ENCODE measurements at places on chromosomes 16 and 17.

DNA sequence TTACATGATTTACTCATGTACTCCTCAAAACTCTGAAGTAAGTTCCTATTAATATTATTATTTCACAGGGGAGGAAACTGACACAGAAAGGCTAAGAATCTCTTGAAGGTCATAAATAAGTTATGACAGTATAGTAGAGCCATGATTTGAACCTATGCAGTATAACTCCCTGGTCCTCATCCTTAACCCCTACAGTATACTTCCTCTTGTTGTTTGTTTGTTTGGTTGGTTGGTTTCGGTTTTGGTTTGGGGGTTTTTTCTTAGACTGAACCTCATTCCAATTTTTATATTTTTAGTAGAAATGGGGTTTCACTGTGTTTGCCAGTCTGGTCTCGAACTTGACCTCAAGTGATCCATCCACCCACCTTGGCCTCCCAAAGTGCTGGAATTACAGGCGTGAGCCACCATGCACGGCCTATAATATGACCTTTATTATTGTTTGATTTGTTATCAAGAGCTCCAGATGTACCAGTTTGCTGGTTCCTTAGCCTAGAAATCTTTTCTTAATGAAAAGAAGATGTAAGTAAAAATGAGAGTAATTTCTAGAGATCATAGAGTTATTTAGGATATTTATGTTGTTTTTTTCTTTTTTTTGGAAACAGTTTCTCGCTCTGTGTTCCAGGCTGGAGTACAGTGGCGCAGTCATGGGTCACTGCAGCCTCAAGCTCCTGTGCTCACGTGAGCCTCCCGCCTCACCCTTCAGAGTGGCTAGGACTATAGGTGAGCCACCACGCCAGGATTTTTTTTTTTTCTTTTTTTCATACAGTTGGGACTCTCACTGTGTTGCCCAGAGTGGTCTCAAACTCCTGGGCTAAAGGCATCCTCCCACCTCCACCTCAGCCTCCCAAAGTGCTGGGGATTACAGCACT, 4.8 kb downstream of the PRR11 start:
- no peak for DNase-seq

DNA sequence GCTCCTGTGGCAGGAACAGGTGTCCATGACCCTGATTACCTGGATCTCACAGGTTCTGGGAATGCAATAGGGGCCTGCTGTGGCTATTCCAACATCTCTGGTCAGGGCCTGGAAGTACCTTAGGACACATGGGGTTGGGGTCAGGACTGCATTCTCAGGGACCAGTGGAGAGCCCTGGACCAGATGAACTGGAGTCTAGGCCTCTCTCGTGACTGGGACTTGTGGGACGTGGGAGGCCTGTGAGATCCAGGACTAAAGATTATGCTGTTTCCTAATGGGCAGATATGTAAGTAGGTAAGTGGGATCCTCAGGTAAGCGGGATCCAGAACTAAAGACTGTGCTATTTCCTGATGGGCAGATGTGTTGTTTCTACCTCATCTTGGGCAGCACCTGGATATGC, 16.2 kb upstream of the CD300A start:
- no peak for DNase-seq

DNA sequence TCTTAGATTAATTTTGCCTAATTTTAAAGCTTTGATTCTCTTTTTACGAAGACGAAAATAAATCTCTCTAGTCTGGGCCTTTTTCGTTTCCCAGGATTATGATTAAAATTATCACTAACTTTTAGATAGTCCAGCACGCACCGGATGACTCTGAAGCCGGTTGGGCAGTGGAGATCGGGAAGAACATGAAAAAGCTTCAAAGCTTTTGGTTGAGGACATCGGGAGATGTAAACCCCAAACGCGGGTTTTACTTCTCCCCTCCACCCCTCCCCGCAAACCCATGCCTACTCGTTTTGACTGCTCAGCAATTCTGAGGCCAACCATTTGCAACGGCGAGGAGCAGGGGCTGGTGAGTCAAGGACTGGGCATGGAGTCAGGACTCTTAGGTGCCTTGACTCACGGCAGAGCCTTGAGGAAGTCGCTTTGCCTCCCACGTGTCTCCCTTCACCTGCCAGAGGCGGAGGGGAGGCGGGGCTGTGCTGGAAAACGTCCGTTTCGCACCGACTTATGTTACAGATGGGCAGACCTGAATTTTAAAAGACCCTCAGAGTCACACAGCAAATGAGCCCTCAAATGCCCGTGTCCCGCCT, 989 bp upstream of the DUSP14 start:
- peak; percentile 62 for DNase-seq

- DNase-seq: peak; percentile 42
Observed at GRCh38 chr17:17736205-17737183, 55.2 kb downstream of the RAI1 start.

DNA sequence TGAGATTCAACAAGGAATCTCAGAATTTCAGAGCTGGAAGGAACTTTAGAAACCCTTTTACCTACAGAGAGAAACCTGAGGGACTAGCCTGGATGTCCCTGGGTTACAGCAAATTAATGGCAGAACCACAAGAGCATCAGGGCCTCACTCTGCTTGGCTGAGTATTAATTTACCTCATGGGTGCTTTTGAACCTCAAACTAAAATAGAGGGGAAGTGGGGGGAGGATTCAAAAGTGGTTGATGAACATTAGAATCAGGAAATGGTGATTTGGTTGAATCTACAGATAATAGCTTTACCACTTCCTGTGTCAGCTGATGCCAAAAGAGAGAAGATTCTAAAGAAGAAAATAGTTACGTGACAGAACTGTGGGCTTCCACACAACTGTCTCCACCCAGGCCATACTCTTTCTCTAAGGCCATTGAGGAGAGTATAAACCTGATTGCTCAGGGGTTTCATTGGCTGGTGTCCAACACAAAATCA, 11.3 kb upstream of the SKAP1 start:
- DNase-seq: no peak

DNA sequence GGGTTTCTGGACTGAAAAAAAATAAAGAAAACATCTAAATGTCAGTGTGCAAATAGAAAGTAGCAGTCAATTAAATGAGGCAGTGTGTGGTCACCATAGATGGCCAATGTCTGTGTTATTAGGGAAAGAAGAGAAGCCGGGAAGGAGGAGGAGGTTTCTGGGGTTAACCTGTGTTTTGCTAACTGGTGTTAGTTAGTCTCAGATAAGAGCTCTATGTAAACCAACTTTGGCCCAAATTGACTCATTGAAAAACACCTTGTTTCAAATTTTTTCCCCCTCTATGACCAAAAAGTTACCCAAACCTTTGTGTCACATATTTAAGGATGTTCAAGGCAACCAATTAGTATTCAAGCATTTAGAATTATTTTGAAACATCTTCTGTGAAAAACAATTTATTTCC, 530.9 kb downstream of the MAF start:
- DNase-seq: no peak

All from NCI-H82 (cell line).